ENCODE measurements at places on chromosomes 7 and 10.

DNA sequence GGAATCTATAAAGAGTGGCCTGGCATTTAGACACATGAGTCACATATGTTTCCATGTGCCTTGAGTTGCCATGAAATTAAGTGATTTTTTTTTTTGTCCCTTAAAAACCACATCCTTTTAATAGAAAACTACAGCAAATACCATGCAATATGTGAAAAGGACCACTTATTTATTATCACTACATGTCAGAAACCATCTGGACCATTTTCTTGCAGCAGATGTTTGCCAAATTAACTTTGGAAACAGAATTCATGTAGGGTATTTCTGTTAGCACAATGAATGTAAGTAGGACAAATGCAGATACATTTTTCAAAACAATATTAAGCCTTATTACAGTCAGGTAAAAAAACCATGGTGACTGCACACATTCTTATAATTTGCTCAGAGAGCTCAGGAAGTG, 230.6 kb downstream of the REEP3 start:
- DNase-seq = no peak

- no peak for DNase-seq
These were observed 696 bp downstream of the MALSU1 start for GRCh38 chr7:23299770-23300300.

GRCh38 chr7:39247576-39247975, 269.9 kb downstream of the POU6F2 start:
- no peak for DNase-seq

- DNase-seq = no peak
These were observed 1224.6 kb upstream of the LRRTM3 start for GRCh38 chr10:65701168-65701776.

- no peak for DNase-seq
These were observed 39.4 kb downstream of the CCDC71L start for GRCh38 chr7:106621393-106622132.

GRCh38 chr7:41501006-41501405, 201.9 kb downstream of the INHBA start:
- no peak for DNase-seq

GRCh38 chr7:151461096-151461941, 21.4 kb upstream of the CRYGN start:
- no peak for DNase-seq

GRCh38 chr10:70528741-70529362, 50.3 kb downstream of the PALD1 start:
- no peak for DNase-seq

GRCh38 chr7:150356265-150356897, 12.2 kb upstream of the REPIN1 start:
- DNase-seq = no peak

- no peak for DNase-seq
These were observed 35.3 kb upstream of the SPOCK2 start for GRCh38 chr10:72123616-72124015.

- no peak for DNase-seq
These were observed 5.2 kb downstream of the ANTXRL start for GRCh38 chr10:46291817-46292572.

GRCh38 chr10:77241350-77241725, 396.3 kb downstream of the KCNMA1 start:
- DNase-seq = no peak

DNA sequence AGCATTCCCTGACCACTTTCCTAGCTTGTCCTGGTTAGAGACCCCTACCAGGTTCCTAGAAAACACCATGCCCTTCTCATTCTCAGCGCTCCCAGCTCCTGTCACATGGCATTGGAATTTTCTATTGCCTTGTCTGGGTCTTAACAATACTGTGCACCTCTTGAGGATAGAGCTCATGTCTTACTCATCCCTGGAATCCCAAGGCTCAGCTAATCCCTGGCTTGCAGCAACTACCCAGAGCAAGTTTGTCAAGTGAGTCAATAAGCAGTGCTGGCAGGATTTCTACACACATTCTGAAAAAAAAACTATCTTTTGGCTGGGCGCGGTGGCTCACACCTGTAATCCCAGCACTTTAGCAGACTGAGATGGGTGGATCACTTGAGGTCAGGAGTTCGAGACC, 11.7 kb upstream of the PRDX3 start:
- DNase-seq = no peak

GRCh38 chr10:108410236-108410635, 1245.7 kb upstream of the SORCS1 start:
- no peak for DNase-seq
